ENCODE measurements at places on chromosomes 2 and 18. TPM values are rescaled to one million over a fixed set of nuclear protein-coding genes. Genes with fewer than 3 reads are reported as not detected.
A peak's percentile ranks its signal among the peaks of the same experiment; 100 is the strongest.

GRCh38 chr18:70982292-70982691 is 693.4 kb downstream of the SOCS6 start:
- DNase-seq, result no peak
- H3K27me3 ChIP-seq, result no peaks in the 10 kb centered on the region
- no peak overlapping the region for H3K4me3 ChIP-seq

DNA sequence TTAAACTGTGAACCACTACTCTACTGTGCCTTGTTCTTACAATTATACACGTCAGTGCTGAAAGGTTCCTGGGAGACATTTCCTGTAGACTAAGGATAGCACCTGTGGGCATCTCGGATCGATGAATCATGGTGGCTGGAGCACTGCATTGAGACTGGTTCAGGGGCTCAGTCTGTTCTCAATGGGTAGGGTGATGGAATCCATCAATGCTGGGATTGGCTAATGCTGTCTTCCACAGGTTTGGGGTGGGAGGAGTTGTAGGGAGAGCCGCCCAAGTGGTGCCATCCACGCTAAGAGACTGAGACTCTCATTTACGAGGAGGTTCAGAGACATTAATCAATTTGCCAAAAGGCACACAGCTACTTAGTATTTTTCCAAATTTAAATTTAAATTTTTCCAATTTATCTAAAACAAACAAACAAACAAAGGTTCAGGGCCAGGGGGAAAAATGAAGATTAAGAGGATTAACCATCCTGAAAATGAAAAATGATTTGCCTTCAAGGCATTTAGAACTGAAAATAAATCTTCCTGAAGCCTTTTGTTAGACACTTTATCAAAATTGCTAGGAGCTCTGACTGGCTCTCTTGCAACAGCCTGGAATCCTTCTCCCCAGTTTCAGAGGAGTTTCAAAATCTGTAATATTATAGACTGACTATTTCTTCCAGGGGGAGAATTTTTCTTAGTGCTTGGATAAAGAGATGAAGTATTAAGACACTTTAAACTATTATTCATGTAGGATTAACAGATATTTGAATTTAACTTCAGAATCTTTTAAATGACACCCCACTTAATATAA is 359.2 kb downstream of the TGIF1 start:
- no peaks in the 10 kb centered on the region for H3K27me3 ChIP-seq
- H3K4me3 ChIP-seq, result no peak overlapping the region
- no peaks in the 10 kb centered on the region for H3K36me3 ChIP-seq
- no peaks in the 10 kb centered on the region for H3K4me1 ChIP-seq
- DNase-seq, result no peak

GRCh38 chr2:26001743-26002351 is 19.6 kb upstream of the KIF3C start:
- H3K4me3 ChIP-seq, result no peak overlapping the region
- DNase-seq, result no peak
- no peaks in the 10 kb centered on the region for H3K27me3 ChIP-seq
- H3K27ac ChIP-seq, result no peak overlapping the region
- peaks cover 14% of the 10 kb centered on the region for H3K4me1 ChIP-seq

ONECUT2 gene
- total RNA-seq, result 6.2 TPM

DNA sequence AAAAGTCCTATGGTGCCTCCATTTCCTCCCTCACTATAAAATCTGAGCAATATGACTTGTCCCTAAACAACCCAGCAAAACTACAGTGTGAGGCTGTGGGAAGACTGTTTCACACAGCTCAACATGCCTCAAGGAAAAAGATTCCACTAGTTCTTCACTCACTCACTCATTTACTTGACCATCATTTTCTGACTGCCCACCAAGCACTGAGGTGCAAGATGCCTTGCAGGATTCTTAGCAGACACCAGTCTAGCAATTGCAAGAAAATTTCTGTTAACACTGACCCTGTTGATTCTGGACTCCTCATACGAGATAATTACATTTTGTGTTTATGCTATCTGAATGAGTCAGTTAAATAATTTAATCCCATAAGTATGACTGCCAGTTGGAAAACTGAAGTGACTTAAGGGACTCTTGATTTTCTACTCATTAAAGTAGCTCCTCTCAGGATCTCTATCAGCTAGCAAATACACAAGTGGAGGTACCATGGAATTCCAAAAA is 51.9 kb upstream of the PCBP1 start:
- H3K36me3 ChIP-seq, result no peaks in the 10 kb centered on the region
- H3K27ac ChIP-seq, result no peak overlapping the region
- peaks cover 10% of the 10 kb centered on the region for H3K4me1 ChIP-seq

GRCh38 chr18:36812678-36813077 is 16.1 kb downstream of the TPGS2 start:
- no peak overlapping the region for H3K4me3 ChIP-seq
- H3K27ac ChIP-seq, result no peak overlapping the region

GRCh38 chr2:26000561-26001082 is 18.3 kb upstream of the KIF3C start:
- DNase-seq, result no peak
- H3K27me3 ChIP-seq, result no peaks in the 10 kb centered on the region
- peaks cover 14% of the 10 kb centered on the region for H3K4me1 ChIP-seq
- H3K36me3 ChIP-seq, result no peaks in the 10 kb centered on the region
- H3K27ac ChIP-seq, result no peak overlapping the region

PROKR1 gene
- not detected for total RNA-seq

- H3K36me3 ChIP-seq, result no peaks in the 10 kb centered on the region
- H3K4me3 ChIP-seq, result no peak overlapping the region
- H3K27ac ChIP-seq, result no peak overlapping the region
- no peaks in the 10 kb centered on the region for H3K4me1 ChIP-seq
These were observed 178.4 kb upstream of the COL3A1 start for GRCh38 chr2:188795762-188796161.

GRCh38 chr2:173402405-173402974 is 47.8 kb downstream of the CDCA7 start:
- DNase-seq, result peak; percentile 55
- H3K27ac ChIP-seq, result no peak overlapping the region
- peaks cover 22% of the 10 kb centered on the region for H3K27me3 ChIP-seq
- H3K36me3 ChIP-seq, result no peaks in the 10 kb centered on the region
- peaks cover 2% of the 10 kb centered on the region for H3K4me1 ChIP-seq

DNA sequence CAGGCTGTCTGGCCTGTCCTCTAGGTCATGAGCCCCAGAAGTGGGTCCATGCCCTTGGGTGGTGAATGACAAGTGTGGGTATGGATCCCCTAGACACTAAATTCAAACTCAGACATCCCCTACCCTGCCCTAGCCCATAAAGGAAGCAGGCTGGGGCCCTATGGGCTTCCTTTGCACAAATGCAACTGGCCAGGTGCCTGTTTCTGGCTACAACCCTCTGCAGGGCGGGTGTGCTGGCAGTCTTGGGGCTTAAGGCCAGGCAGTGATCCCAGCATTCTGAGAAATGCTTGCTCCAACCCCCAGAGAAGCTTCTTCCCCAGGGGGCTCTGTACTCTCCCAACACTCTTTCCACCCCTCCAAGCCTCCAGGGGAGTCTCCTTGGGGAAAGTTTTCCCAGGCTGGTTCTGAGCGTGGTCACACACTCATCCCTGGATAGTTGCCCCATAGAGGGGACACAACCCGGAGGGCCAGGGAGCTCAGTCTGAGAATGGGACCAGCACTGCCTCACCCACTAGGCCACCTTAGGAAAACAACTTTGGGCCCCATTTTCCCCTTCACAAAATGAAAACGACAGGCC is 16.6 kb upstream of the ASPRV1 start:
- peaks cover 2% of the 10 kb centered on the region for H3K27me3 ChIP-seq
- no peaks in the 10 kb centered on the region for H3K4me1 ChIP-seq
- no peak overlapping the region for H3K4me3 ChIP-seq
- DNase-seq, result no peak

ESPNL gene
- total RNA-seq, result 0.07 TPM

DNA sequence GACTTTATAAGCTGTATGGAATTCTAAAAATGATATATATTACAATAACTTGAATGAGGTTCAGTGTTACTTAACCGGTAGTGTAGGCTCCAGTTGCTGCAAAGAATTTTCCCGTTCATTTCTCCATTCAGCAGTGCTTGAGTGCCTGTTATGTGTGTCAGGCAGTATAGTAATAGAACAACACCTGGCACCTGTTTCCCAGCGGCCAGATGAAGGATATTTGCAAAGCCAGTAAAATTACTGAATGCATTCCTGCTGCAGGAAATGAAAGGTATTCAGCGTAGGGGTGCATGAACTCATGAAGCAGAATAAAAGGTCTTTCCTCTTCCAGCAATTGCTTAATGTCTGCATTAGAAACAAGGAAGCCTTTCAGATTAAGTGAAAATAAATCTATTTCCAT is 18.8 kb downstream of the YPEL5 start:
- H3K36me3 ChIP-seq, result no peaks in the 10 kb centered on the region
- H3K27me3 ChIP-seq, result no peaks in the 10 kb centered on the region
- H3K4me1 ChIP-seq, result no peaks in the 10 kb centered on the region
- no peak overlapping the region for H3K4me3 ChIP-seq
- no peak for DNase-seq

CCDC68 gene
- 2.2 TPM for total RNA-seq

GRCh38 chr2:43800894-43801293 is 27.1 kb downstream of the DYNC2LI1 start:
- no peaks in the 10 kb centered on the region for H3K4me1 ChIP-seq
- H3K27me3 ChIP-seq, result no peaks in the 10 kb centered on the region
- no peak overlapping the region for H3K27ac ChIP-seq
- no peaks in the 10 kb centered on the region for H3K36me3 ChIP-seq
- H3K4me3 ChIP-seq, result no peak overlapping the region

DNA sequence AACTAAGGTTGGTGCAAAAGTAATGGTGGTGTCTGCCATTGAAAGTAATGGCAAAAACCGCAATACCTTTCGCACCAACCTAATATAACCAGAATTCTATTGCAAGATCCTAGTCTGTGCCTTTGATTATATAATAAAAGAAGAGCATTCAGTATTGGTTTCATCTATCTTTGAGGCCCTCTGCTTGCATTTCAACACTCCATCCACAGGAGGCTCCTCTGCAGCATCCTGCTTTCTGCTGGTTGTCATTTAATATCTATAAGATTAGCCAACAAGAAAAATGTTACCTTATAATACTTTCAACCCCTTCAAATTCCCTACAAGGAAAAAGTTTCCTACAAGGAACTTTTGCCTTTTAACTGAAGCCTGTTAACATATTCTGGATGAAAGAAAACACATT is 139.2 kb downstream of the CDCA7 start:
- H3K4me3 ChIP-seq, result no peak overlapping the region
- no peaks in the 10 kb centered on the region for H3K4me1 ChIP-seq
- DNase-seq, result no peak
- H3K27ac ChIP-seq, result no peak overlapping the region
- H3K27me3 ChIP-seq, result no peaks in the 10 kb centered on the region

DNA sequence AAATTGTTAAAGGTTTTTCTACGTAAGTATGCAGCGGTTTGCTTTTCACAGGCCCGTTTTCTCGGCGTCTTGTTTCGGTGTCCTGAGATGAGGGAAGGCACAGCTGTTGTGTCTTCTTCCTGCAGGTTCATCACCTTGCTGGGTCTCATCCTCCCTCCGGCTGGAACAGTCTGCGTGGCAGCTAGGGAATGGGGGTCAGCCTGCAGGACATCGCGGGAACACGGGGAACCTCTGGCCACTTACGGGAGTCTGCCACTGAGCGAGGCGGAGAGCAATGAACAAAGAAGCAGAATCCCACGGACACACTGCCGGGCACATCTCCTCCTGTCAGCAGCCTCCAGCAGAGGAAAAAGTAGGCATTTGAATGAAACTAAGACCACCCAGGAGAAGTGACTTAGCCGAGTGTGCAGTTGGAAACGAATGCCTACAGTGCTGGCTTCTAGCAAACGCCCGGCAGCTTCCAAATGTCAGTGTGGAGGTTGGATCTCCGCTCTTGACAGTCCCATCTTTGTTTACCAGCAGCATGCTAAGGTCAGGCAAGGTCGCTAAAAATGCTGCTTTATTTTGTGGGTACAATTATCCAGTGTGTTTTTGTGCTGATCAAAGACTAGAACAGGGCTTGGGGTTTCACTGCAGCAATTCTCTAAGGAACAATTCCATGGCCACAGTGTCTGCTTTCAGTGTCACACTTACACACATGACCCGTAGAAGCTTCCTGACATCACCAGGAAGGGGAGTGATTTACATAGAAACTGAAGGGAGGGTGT is 109.8 kb upstream of the SEC11C start:
- no peak for DNase-seq
- no peak overlapping the region for H3K4me3 ChIP-seq
- H3K36me3 ChIP-seq, result no peaks in the 10 kb centered on the region
- no peak overlapping the region for H3K27ac ChIP-seq

KIF1A gene
- total RNA-seq, result 20.3 TPM

CASP10 gene
- total RNA-seq, result 1.2 TPM

- peak; percentile 24 for DNase-seq
- peak overlapping the region; percentile 53 for H3K4me3 ChIP-seq
- H3K27ac ChIP-seq, result no peak overlapping the region
These were observed 191.8 kb downstream of the FTCDNL1 start for GRCh38 chr2:199659207-199659606.

GRCh38 chr2:160336105-160336504 is 136.0 kb upstream of the ITGB6 start:
- no peaks in the 10 kb centered on the region for H3K36me3 ChIP-seq
- no peaks in the 10 kb centered on the region for H3K27me3 ChIP-seq
- no peak overlapping the region for H3K4me3 ChIP-seq
- peaks cover 7% of the 10 kb centered on the region for H3K4me1 ChIP-seq

ERMN gene
- total RNA-seq, result 0.14 TPM

DNA sequence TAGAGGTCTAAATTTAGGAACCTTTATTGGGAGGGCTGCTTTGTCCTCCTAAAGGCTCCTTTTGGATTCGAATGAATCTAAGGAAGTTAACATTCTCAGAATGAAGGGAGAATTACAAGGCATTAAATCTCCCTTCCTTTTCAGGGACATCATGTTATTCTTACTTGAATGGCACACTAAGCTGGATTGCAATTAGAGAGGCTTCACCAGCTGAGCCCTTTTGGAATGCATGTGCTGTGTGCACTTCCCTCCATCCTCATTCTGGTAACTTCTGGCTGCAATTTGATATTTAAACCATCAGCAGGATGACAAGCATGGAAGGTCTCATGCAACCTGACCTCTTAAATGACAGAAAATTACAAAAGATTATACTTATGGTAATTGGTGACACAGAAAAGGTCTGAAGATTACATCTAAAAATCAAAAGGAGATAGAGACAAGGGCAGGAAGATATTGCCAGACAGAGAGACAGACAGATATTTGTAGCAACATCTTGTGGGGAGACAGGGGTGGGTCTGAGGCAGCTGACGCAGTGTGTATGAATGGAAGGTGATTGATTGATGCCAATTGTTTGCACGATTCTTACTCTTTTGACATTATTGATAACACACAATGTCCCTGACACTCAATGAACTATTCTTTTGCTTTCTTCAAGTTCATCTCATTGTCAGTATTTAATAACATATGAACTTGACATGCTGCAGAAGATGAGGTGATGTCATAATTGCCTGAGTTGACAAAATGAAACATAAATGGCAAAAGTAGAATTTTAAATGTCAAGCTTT is 570.8 kb upstream of the GYPC start:
- H3K27ac ChIP-seq, result no peak overlapping the region
- no peaks in the 10 kb centered on the region for H3K27me3 ChIP-seq
- no peaks in the 10 kb centered on the region for H3K36me3 ChIP-seq
- no peak overlapping the region for H3K4me3 ChIP-seq
- DNase-seq, result no peak

DNA sequence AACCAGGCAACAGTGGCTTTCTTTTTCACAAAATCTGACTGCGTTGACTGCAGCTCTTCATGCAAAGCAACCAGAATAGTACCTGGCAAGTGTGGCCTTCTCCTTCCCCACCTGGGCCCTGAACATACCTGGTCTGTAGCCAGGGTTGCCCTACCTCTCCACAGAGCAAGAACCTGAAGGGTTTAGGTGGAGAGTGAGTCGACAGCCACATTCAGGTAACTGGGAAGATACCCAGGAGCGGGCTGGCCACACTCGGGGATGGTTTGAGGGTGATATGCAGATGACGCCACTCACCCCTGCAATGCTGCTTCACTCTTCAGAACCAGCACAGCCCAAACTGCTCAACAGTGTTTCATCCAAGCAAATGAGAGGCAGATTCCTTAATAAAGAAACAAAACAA is 117.3 kb downstream of the TTC32 start:
- H3K4me3 ChIP-seq, result no peak overlapping the region
- peaks cover 17% of the 10 kb centered on the region for H3K4me1 ChIP-seq
- no peak for DNase-seq
- H3K27ac ChIP-seq, result no peak overlapping the region
